GM04503 (cell line): ENCODE measurements at places on chromosomes 12 and 14.

- no peak for DNase-seq
Measured at GRCh38 chr12:99935608-99936007, 49.1 kb downstream of the ANKS1B start.

- no peak for DNase-seq
Measured at GRCh38 chr14:63273129-63273528, 45.6 kb downstream of the GPHB5 start.

DNA sequence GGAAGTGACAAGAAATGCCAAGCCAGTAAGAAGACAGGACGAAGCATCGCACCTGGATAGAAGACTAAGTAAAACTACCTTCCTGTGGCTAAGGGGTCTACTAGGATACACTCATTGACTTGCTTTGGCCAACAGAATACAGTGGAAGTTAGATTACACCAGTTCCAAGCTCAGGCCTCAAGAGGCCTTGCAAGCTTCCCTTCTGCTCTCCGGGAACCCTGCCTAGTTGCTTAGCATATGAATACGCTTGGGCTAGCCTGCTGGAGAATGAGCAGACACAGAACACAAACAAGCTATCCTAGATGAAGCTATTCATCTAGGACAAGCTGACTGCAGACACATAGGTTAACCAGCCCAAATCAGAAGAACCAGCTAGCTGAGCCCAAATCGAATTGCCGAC, 97.0 kb downstream of the DPF3 start:
- DNase-seq, result no peak

DNA sequence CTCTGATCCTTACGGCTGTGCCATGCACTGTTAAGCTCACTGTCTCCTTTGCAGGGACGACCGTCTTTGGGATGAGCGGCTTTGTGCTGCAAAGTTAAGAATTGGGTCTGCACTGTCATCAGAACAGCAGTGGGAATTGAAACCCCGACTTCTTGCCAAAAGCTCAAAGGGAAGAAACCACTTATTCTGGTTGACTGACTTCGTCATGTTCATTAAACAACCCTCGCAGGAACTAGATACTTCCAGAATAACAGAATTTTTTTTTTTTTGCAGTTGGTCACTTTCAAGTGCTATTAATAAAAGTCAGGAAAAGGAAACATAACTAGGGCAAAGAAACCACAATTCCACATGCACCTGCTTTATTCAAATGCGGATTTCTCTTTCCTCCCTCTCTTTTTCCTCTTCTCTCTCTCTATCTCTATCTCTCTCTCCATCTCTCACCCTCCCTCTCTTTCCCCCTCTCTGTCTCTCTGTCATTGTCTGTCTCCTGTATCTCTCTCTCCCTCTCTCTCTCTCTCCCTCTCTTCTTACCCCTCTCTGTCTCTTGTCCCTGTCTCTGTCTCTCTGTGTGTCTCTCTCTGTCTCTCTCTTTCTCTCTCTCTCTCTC, 12.3 kb upstream of the GLT1D1 start:
- no peak for DNase-seq

- no peak for DNase-seq
Measured at GRCh38 chr14:64190974-64191502, 103.1 kb downstream of the ESR2 start.

DNA sequence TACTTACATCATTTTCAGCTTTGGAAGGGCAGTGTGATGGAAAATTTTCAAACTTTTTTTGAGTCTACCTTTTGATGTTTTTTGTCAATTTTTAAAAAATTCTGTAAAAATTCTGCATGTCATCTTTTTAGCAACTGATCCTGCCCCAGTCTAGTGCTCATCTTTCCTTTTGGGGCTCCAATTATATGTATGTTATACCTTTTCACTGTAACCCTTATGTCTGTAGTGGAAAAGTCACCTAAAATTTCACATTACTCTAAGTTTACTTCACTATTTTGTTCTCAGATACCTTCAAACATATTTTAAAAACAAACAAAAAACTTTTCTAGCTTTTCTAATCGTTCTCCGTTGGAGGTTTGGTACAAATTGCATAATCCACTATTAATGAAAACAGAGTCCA, 32.5 kb upstream of the MYRFL start:
- DNase-seq, result no peak
